ENCODE measurements at places on chromosomes 2 and 18.

DNA sequence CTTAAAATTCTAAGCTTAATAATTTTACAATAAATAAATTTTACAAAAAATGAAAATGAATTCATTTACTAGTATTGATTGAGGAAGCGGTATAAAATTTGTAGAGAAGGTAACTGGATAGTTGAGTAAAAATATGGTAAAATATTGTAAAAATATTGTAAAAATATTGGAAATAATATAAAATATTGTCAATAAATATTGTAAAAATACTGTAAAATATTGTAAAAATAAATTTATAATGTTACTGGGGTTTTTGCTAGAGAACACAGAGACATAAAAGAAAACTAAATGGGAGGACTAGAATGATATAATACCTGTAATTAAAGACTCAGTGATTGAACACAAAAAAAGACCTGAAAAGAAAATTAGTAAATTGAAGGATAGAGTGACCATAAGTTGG lies 546.3 kb upstream of the NETO1 start:
- no peak for DNase-seq

DNA sequence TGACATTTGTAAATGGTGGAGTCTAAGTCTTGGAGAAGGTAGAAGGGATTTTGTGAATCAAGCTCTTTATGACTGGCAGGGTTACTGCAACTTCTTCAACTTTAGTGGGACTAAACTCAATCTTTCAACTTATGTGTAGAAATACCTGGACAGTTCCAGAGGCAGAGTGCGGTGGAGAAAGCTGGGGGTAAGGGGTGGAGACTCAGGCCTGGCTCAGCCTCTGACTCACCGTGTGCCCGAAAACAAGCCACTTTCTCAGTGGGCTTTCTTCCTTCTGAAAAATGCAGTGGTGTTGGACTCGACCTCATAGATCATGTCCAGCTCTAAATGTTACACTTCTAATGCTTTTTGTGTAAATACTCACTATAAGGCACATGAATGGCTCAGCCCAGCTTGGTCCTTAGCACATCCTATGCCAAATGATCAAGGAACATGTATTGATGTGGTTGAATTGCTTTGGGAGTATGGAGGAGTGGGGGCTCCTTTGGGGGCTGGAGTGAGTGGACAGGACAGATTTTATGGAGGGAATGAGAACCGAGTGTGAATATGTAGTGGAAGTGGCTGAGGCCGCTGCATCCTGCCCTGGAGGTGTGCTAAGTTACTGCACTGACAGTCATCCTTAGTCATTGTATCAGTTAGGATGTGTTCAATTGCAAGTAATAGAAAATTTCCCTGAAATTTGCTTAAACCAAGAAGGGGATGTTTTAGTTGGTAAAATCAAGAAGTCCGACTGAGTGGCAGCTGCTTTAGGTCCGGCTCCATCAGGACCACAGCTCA lies 32.2 kb upstream of the IGFBP5 start:
- DNase-seq: no peak

- no peak for DNase-seq
Observed at GRCh38 chr18:54316071-54316820, 41.4 kb downstream of the STARD6 start.

GRCh38 chr2:240425697-240426096 lies 9.8 kb upstream of the GPC1 start:
- no peak for DNase-seq

GRCh38 chr2:23429036-23429435 lies 44.1 kb downstream of the KLHL29 start:
- DNase-seq: no peak

DNA sequence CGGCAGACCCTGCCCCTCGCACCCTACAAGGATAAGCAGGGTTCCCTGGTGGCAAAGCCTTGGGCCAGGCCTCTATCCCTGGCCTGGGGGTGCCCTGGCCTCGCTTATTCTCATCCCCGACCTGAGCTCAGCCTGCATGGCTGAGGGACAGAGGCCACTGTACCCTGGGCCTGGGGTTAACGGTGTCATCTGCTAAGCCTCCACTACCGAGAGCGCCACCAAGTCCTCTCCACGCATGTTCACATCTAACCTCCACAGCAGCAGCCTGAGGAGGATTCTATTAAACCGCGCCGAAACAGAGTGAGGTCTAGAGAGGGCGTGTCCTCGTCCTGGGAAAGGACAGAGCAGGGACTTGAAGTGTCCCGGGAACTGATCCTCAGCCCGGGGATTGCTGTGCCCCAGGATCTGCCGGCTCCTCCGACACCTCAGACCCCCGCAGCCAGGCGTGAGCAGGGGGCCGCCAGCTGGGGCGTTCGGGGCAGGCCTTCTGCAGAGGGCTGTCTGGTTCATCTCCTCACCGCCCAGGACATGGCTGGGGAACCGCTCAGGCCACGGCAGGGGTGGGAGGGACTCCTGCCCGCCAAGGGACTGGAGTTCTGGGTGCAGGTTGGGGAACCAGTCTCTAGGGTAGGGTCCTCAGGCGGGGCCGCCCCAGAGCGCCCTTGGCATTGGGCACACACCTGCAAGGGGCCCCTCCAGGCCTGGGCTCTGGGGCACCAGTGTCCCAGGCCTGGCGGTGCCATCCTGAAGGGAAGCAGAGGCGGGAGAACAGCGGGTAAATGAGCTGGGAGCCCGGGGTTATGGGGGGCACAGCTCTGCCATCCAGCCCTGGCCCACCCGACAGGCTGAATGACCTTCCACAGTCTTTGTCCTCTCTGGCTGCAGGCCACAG lies 68.0 kb upstream of the SMAD7 start:
- DNase-seq: no peak

DNA sequence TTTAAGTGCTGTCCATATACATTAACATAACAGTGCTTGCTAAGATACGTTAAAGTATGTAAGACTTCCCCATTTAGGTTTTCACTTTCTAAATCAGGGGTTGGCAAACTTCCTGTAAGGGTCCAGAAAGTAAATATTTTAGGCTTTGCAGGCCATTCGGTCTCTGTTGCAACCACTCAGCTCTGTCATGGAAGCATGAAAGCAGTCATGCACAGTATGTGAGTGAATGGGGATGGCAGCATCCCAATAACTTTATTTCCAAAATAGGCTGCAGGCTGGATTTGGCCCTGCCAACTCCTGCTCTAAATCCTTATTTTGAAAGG lies 128.7 kb downstream of the PLA2R1 start:
- DNase-seq: peak; percentile 48

DNA sequence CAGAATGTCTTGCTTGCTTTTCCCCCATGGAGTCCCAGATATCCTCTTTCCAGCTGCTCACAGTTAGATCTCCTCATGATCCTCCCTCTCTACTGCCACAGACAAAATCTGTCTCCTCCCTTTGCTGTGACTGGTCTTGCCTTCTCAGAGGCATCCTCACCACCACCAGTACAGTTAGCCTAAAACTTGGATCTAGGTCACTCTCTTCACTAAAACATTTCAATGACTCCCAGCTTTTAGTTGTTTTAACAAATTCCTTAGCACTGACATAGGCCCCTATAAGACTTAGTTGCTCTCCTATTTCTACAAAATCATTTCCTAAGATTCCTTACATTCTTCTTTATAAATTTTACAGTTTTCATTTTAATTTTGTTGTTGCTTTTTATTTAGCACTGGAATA lies 734.2 kb upstream of the CHAC2 start:
- DNase-seq: peak; percentile 84

- peak; percentile 69 for DNase-seq
Observed at GRCh38 chr2:112958428-112959108, 19.2 kb upstream of the IL36G start.

DNA sequence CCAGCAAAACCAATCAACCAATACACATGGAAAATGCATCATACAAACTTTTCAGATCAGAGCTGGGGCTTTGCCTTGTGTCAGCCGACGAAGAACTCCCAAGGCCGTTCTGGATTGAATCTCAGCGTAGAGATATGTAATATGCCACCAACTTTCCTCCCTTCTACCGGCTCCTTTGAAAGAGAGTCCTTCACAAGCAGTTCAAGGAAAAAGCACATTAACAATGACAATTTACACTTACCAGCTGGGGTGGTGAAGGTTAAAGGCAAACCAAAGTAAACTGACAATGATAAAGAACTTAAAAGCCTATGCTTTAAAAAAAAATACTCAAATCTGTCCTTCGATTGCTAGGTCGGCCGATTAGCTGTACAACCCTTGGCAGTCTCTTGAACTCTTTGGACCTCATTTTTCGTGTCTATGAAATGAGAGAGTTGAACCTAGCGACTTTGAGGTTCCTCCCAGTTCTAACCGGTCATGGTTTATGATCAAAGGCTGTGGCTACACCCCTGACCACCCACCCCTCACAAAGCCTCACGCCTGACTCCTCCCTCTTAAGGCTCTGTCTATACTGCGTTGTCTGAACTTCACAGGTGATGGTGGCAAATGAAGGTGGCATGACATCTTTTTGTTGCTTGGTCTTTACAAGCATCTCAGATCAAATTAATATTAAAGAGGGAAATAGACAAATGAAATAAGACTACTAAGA lies 46.2 kb downstream of the BCL2 start:
- no peak for DNase-seq

DNA sequence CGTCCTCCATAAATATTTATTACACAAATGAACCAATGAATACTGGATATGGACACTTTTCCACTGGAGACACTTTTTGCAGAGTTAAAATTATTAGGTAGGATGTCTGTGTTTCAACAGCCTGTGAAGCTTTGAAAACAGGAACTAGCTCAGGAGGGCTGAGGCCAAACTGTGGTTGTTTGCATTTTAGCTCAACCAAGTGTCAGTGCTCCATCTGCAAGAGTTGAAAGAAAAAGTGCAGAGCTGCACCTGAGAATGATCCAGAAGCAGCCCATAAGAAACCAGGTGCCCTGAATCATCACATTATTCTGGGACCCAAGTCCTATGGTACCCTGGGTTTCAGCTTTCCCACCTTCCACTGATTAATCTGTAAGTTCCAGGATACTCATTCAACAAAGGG lies 180.4 kb downstream of the TRIB2 start:
- no peak for DNase-seq

GRCh38 chr2:27308359-27308881 lies at the start of gene UCN:
TSS of gene UCN (minus strand) at chr2:27308445. CDS start at chr2:27307895, 550 bp downstream.
- DNase-seq: peak; percentile 18

- DNase-seq: no peak
Observed at GRCh38 chr2:9749546-9750223, 93.6 kb upstream of the TAF1B start.

GRCh38 chr2:103172821-103173220 lies 411.0 kb downstream of the TMEM182 start:
- no peak for DNase-seq

GRCh38 chr2:9538000-9538507 lies 17.6 kb downstream of the ADAM17 start:
- DNase-seq: peak; percentile 87

All from fibroblast of upper back skin (primary cell).